ENCODE measurements at places on chromosomes 13 and 19.

DNA sequence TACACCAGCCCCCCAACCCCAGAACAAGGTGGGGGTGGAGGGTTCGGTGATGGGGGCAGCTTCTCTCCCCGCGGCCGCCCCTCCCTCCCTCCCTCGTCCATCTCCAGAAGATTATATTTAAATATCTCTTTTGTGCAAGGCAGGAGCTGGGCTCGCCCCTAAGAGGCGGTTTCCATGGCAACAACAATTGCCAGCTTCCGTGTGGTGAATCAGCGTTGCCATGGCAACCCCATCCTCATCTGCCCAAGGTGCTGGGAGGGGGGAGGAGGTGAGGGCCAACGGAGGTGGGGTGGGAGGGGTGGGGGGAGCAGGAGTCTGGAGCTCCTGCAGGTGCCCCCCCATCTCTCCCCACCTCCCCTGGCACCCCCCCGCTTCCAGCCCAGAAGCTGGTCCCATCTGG, 46.4 kb downstream of the CELF5 start:
- peak; percentile 89 for DNase-seq

DNA sequence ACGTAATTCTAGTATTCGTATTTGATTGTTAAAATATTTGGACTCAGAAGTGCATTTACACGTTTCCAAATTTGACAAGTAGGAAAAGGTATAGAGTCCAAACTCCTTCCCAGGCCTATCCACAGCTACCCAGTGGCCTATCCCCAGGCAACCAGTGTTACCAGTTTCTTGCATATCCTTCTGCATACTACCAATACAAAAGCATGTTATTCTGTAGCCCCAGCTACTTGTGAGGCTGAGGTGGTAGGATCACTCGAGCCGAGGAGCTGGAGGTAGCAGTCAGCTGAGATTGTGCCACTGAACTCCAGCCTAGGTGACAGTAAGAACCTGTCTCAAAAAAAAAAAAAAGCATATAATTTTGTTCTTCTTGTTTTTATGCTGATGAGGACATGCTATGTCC, 67.1 kb downstream of the LRCH1 start:
- DNase-seq: no peak

DNA sequence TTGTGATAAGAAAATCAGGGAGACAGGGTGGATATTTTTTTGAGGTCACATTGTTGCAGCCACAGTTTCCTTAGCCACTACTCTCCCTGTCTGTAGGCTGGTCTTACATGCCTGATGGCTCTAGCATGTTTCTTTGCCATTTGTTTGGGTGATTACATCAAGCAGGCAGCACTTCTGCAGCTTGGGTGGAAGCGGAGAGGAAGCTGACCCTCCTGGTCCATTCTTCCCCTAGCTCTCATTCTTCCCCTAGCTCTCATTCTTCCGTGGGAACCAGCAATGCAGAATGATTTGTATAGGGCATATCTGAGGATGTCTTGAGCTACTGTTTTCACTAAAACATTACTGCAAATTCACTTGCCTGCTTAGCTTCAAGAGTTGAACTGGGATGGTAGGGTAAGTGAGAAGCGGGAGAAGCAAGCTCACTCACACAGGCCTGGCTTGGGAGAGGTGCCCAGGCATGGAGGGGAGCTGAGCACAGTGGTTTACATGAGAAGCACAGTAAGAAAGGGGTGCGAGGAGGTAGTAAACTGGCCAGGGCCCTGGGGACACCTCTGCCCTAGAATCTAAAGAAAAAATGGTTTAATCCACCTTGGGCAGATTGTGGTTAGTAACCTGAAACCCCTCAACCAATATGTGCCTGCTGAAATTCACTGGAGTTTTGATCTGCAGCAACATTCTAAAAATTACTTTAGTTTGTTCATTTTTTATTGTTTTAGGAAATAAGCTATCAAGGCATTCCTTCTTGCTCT, 538.9 kb downstream of the RFC3 start:
- DNase-seq: no peak

DNA sequence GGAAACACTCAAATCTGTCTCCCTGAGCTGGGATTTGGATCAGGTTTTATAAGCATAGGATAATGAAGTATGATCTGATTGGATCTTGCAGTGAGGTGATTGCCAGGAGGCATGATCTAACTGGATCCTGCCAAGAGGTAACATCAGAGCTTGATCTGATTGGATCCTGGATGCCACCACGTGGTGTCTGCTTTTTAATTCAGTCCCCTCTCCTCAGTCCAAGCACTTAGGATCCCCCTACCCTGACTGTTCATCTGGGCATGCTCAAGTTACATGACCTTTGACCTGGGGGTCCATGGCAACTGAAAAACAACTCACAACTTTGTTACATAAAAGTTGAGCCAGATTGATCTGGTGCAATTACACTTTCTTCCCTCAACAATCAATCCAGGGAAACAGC, 47.5 kb upstream of the LSM14A start:
- DNase-seq: peak; percentile 24

DNA sequence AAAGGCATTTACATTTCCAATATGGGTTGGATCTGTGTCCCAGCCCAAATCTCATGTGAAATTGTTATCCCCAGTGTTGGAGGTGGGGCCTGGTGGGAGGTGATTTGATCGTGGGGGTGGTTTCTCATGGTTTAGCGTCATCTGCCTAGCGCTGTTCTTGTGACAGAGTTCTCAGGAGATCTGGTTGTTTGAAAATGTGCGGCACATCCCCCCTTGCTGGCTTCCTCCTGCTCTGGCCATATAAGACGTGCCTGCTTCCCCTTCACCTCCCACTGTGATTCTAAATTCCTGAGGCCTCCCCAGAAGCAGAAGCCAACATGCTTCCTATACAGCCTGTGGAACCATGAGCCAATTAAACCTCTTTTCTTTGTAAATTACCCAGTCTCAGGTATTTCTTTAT, 126.2 kb upstream of the FNDC3A start:
- no peak for DNase-seq

GRCh38 chr13:87084192-87084591, 587.0 kb upstream of the SLITRK5 start:
- DNase-seq: no peak

- DNase-seq: no peak
These were observed 749 bp upstream of the SHANK1 start for GRCh38 chr19:50720181-50720920.

- DNase-seq: no peak
These were observed 676 bp downstream of the BRCA2 start for GRCh38 chr13:32316028-32316339.

GRCh38 chr13:20128459-20128931, 32.4 kb downstream of the GJA3 start:
- DNase-seq: peak; percentile 50

GRCh38 chr13:70758932-70759331, 650.7 kb upstream of the KLHL1 start:
- DNase-seq: no peak

- no peak for DNase-seq
These were observed 11.9 kb downstream of the PLEKHF1 start for GRCh38 chr19:29677001-29677817.

DNA sequence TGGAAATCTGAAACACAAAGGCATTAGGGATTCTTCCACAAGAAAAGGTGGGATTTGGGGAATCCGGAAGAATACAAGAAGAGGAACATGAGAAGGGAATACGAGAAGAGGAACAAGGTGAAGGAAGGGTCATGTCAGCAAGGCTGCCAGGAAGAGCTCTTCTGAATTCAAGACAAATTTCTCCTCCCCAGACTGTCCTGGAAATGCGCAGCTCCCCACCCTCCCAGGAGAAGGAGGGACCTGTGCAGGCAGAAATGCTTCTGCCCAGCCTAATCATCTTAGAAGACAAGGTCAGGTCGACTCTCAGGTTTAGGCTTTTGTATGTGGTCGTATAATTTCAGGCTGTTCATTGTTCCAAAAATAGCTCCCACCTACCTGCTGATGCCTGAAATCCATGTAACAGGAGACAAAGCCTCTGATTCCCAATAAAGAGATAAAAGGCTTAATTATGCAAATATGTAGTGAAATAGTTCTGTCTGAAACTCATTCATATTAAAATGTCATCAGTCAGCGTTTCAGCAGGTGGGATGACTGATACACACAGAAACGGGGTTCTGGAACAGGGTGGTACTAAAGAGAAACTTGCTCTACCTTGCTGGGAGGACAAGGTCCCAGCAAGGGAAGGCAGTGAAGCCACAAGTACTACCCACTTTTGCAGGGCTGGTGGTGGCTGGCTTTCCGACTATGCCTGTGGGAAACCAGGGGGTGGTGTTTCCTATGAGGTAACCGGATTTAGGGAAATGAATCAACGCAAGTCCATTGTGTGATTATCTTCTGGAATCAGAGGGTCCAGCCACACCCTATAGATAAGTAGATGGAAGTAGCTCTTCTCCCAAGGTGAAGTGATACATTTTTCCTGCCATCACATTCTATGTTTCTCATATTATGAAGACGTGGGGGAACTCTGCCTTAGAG, 76.1 kb downstream of the KL start:
- DNase-seq: no peak

DNA sequence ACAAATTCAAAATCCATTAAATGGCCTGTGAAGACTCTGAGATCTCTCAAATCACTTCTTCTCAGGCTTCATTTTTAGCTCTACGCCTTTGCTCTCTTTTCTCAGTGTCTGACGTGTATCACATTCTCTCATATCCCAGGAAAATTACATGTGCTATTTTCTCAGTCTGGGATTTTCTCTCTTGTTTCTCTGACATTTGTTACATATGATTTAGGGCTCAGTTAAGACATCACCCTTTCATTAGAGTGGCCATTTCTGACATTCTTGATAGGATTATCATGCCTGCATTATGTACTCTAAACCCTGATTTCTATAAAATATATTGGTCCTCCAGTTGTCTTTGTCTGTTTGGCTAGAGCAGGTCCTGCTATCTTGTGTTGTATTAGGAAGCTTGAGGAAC, 136.6 kb downstream of the GPC5 start:
- no peak for DNase-seq

DNA sequence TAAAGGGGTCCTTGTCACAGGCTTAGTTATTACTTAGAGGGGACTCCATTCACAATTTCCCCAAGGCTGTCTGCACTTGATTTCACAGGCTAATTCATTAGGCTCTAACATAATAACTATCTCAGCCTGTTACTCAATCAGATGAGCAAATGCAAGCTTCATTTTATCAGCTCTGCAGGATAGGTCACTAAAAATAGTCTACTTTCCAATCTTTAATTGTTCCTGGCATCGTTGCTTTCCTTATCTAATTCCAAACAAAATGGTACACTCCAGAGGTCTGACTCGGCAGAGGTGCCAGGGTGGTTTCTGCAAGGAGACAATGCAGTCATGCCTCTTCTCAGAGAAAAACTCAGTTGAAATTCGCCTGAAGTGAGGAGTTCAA, 69.7 kb upstream of the SLC15A1 start:
- DNase-seq: peak; percentile 39

DNA sequence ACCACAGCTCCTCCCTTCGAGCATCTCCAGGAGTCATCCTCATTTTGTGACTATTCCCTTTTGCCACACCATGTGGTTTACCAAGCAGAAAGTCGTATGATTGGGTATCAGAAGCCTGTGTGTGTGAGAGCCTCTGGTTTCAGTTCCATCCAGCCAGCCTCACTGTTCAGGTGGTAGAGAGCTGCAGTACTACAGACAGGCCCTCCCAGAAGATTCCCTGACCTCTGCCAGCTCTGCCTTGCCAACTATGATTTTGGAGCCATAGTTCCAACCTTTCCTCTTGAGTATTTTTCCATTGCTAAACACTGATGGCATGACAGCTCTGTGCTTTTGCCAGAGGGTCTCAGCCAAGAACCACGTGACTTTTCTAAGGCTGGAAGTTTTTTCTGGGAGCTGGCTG, 82.5 kb downstream of the DHRS12 start:
- no peak for DNase-seq

DNA sequence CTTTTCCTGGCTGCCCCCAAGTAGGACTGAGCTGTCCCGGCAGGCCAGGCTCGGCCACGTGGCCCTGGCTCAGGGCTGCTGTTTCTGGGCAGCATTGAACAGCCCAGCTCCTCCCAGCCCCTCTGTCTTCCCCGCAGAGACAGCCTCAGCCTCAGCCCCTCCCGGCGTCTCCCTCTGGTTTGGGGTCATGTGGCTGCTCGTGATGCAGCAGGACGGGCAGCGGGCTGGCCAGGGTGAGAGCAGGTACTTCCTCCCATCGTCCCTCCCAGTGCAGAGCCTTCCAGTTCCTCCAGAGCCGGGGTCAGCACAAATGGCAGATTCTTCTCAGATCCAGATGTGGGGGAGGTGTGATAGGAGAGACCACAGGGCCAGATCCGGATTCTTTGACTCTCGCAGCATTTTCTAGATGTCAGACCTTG, 114.6 kb downstream of the KDM4B start:
- DNase-seq: no peak

GRCh38 chr19:39430675-39431593, 4.8 kb downstream of the RPS16 start:
- no peak for DNase-seq

DNA sequence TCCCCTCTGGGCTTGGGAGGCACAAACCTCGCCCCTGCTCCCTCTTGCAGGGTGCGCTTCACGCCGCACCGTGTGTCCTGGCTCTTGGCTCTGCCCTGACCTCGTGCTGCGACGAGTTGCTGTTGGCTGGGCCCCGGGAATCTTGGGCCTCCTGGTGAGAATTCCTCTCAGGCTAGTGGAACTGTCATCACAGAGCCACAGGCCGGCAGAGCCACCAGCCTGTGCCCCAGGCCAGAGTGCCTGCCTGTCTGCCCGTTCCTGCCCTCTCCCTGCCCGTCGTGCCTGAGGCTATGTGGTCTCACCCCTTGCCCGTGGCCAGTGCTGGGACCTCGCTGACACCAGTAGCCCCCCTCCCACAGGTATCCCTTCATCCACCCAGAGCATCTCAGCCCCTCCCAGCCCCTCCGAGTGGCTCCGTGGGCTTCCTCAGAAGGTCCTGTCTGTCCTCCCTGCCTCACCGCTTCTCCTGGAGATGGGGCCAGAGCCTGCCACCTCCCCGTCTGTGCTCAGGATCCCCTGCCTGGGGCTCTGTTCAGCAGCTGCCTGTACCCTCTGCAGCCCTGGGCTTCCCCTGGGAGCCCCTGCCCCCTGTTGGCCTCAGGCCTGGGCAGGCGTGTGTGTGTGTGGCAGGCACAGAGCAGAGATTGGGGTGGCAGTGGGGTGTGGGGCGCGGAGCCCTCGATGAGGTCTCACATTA, 13.3 kb downstream of the NDUFB7 start:
- no peak for DNase-seq

GRCh38 chr19:41646589-41647204, 19.8 kb upstream of the CEACAM4 start:
- peak; percentile 39 for DNase-seq

DNA sequence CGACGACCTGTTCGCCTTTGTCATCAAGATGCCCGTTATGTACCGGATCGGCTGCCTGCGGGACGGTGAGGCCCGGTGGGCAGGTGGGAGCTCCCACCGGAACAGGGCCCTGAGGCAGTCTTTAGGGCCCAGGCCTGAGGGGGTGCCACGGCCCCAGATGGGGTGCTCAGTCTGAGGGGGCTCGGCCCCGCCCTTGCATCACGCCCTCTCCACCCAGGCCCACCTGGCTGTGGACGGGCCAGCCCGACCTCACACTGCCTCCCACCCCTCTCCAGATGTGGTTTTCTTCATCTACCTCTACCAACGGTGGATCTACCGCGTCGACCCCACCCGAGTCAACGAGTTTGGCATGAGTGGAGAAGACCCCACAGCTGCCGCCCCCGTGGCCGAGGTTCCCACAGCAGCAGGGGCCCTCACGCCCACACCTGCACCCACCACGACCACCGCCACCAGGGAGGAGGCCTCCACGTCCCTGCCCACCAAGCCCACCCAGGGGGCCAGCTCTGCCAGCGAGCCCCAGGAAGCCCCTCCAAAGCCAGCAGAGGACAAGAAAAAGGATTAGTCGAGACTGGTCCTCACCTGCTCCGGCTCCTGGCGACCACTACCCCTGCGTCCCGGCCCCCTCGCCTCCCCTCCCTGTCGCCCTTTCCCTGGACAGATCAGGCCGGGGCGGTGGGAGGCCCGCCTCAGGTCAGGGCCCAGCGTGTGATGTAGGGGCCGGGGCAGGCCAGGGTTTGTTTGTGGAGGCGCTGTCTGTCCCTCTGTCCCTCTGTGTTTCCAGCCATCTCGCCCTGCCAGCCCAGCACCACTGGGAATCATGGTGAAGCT, 8.7 kb upstream of the RELB start:
- no peak for DNase-seq
